Ureter (tissue), 1 donor: ENCODE measurements at places on chromosomes 3 and 15. TPM values are rescaled to one million over a fixed set of nuclear protein-coding genes. Genes with fewer than 3 reads are reported as not detected.

The RIOX2 gene
- 53.6 TPM for total RNA-seq

The CISH gene
- total RNA-seq = 15.0 TPM

The CD96 gene
- 45.9 TPM for total RNA-seq

The GAP43 gene
- not detected for total RNA-seq

The CA12 gene
- total RNA-seq = 114 TPM

The FBXW12 gene
- 0.23 TPM for total RNA-seq

The CPLX3 gene
- not detected for total RNA-seq

The CHRD gene
- 16.8 TPM for total RNA-seq

The MCTP2 gene
- total RNA-seq = 50.7 TPM

The VIPR1 gene
- total RNA-seq = 72.7 TPM

The TRPM1 gene
- not detected for total RNA-seq

The CAMP gene
- total RNA-seq = 2.0 TPM

The GOLGA8M gene
- 5.7 TPM for total RNA-seq

The GJD2 gene
- not detected for total RNA-seq

The PARP15 gene
- total RNA-seq = 3.9 TPM

The TGM5 gene
- 0.91 TPM for total RNA-seq

The NR1I2 gene
- 1.2 TPM for total RNA-seq

The ACTC1 gene
- 29.7 TPM for total RNA-seq

The NUP210 gene
- total RNA-seq = 19.9 TPM

The ZSCAN2 gene
- total RNA-seq = 9.0 TPM

The COLQ gene
- 6.1 TPM for total RNA-seq

The USP50 gene
- 1.2 TPM for total RNA-seq

The GCNT3 gene
- total RNA-seq = 1.8 TPM

The SPINK8 gene
- 12.0 TPM for total RNA-seq

The UBL7 gene
- total RNA-seq = 26.7 TPM

The CKMT1A gene
- 32.8 TPM for total RNA-seq

The GP5 gene
- total RNA-seq = 0.21 TPM

The NEK10 gene
- 9.4 TPM for total RNA-seq

The TM4SF4 gene
- total RNA-seq = not detected

The SLC24A5 gene
- total RNA-seq = not detected

The SAMD7 gene
- total RNA-seq = not detected

The NR1D2 gene
- 41.4 TPM for total RNA-seq

The C3orf18 gene
- total RNA-seq = 8.0 TPM

The CACNA1D gene
- total RNA-seq = 84.4 TPM

The IQSEC1 gene
- 55.2 TPM for total RNA-seq

The GPR149 gene
- not detected for total RNA-seq
